CD4-positive, alpha-beta T cell treated with Interleukin-6 at 100 ng/mL for 8 hours (primary cell): ENCODE measurements at places on chromosomes 1 and 21.

DNA sequence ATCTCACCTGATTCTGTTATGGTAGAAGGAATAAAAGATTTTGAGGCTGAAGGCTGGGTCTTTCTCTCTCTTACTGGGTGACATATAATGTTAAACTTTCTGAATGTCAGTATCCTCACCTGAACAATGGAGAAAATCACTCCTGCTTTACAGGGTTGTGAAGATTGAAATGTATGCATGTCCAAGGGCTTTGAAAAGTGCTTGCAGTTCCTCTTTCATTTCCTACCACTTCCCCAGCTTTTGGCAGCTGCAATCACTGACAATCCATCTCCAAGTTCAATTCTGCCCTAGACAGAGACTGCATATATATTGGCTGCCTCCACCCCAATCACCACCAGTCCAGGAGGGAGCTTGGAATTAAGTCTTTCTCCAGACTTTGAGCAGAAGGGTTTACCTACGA is 39.8 kb downstream of the FAM78B start:
- DNase-seq = no peak

DNA sequence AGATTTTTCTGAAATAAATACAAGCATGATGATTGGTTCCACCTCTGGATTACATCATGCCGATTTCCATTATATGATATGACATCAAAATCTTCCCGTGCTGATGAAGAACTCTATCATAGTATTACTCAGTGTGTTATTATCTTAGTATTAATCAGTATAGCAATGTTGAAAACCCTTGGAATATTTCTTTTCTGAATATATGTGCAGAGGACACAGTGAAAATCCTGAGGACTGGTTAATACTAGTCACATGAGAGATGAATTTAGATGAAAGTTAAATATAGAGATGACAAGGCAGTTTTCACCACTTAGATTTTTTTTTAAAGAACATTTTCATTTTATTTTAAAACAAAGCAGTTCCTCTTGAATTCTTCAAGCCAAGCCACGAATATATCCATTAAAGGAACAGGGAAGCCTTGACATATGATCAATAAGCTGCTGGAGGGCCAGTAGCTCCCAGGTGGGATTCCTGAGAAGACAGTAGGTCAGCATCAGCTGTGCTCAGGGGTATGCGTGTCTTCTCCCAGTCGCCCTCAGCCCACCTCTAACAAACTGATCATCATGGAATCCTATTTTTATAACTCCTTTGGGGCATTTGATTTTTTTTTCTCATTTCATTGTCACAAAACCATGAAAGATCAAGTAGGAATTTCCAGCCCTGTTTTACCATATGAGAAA is 56.2 kb upstream of the UBE2U start:
- DNase-seq = no peak

DNA sequence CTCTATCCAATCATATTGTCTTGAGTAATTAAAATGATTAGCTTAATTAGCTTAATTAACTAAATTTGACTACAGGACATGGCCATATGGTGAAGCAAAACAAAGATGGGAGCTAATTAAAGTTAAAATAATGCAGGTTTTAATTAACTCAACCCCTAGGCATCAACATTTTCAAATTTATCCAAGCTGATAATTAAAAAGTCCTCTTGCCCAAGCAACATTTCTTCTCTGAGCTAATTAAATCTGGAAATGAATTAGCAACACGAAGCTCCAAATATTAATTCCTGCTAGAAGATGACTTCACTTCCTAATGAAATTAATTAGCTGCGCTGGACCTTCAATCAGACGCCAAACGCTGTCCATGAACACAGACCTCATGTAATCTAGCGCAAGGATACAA is 27.9 kb downstream of the LMO4 start:
- DNase-seq = no peak

DNA sequence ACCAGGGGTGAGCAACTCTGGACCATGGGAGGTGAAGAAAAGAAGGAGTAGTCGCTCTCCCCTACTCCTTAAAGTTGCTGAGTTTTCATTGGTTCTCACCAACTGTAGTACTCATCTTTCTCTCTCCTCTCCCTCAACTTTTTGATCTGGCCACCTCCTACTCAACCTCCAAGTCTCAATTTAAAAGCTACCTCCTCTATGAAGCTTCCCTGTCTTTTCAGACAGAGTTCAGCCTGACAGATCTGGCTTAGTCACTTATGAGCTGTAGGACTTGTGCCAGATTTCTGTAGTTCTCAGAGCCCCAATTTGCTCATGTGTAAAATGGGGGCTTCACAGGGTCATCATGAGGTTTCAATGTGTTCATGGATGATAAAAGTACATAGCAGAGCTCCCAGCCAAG is 34.5 kb upstream of the HTR1D start:
- no peak for DNase-seq

DNA sequence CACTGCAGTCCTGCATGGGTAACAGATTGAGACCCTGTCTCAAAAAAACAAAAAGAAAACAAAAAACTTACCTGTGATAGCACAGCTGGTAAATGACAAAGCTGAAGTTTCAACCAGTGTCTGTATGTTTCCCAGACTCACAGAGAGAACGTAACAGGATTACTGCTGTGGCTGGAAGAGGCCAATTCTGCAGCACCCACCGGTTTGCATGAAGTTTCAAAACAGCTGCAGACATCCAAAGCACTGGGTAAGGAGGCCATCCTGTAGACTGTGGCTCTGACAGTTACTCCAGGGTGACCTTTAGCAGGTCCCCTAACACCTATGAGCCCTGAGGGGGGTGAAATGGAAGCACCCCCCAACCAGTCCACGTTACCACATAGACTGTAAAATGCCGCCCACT is 7.5 kb downstream of the ID3 start:
- DNase-seq = no peak

DNA sequence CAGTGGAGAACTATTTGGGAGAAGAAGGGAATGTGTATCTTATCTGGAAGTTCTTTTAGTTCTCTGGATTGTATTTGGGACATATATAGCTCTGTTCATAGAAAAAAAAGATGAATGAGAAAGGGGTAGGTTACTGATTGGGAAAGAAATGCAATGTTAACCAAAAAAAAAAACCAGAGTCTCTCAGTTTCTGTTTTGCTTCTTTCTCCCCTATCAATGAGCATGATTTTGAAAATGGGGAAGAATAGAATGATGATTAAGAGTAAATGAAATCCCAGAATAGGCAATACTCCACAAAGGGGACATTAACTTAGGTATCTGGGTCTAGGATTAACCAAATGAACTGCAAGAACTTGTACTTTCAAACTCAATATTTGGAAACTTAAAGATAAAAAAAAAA is 92.9 kb downstream of the RHOU start:
- no peak for DNase-seq

GRCh38 chr1:25117233-25117823 is 115.0 kb downstream of the SYF2 start:
- no peak for DNase-seq
